ENCODE measurements at places on chromosomes 11 and 22.
A peak's percentile ranks its signal among the peaks of the same experiment; 100 is the strongest.

GRCh38 chr11:46308631-46309419 is 31.4 kb downstream of the CREB3L1 start:
- DNase-seq: no peak

- DNase-seq: no peak
These were observed 1.4 kb upstream of the PITPNM1 start for GRCh38 chr11:67506426-67507051.

GRCh38 chr11:19398273-19398672 is 157.5 kb upstream of the E2F8 start:
- DNase-seq: no peak

DNA sequence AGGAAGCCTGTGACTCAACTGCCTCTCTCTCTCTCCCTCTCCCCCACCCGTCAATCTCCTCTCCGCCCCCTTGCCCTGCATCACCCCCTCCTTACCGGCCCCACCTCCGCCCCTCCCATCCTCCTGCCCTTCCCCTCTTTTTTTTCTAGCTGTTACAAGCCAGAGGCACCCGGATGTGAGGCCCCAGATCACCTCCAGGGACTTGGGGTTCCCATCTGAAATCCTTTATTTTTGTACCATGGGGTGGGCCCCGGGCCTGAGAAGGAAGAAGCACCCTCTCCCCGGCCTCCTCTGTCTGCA is 10.8 kb downstream of the KCTD17 start:
- DNase-seq: no peak

GRCh38 chr11:73982595-73982989 is at the start of gene UCP2:
TSS of gene UCP2 (minus strand) at chr11:73982843. CDS start at chr11:73978378, 4,465 bp downstream.
- no peak for DNase-seq

- DNase-seq: no peak
These were observed 1532.5 kb upstream of the RAG2 start for GRCh38 chr11:38130514-38130913.

DNA sequence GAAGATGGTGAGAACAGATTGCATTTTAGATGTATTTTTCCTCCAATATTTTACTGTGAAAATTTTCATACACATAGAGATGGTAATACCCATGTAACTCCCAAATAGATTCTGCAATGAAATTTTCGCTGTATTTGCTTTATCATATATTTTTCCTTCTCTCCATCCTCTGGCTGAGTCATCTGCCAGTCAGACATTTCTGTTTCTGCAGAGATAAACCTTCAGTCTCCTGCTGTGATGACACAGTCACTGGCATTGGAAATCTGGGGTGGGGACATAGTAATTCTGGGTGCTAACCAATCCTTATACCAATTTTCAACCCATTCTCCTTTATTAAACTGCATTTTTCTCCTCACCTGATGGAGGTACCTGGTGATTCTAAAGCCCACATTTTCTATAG is 33.7 kb downstream of the SVIP start:
- DNase-seq: no peak

GRCh38 chr22:36937319-36938027 is 24.0 kb downstream of the CSF2RB start:
- no peak for DNase-seq

- DNase-seq: no peak
These were observed 31.0 kb upstream of the LIPT2 start for GRCh38 chr11:74524501-74524900.

DNA sequence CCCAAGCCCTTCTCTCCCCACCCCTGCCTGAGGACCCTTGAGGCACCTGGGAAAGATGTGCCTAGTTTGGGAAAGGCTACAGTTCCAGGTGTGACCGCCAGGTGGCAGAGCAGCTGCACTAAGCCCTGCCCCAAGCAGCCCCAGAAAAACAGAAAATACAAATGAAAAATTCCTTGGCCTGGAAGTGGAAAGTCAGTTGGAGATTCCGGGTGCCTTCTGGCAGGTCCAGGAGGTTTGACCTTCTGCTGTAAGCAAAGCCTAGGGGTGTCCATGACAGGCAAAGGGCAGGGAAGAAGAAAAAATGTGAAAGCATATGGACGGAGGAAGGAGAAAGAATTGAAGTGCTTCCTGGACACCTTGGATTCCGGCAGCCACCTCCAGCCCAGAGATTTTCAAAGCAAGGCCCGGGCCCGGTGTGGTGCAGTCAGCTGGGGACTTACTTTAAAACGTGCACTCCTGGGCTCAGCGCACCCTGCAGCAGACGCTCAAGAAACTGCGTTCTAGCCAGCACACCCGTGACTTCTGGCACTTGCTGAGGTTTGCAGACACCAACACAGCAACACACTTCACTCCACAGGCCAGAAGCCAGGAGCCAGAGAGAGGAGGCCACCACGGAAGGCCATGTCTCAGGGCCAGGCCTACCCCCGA is 37.3 kb upstream of the SLC22A12 start:
- DNase-seq: no peak

- no peak for DNase-seq
These were observed 3.7 kb upstream of the IGLL1 start for GRCh38 chr22:23583836-23584235.

DNA sequence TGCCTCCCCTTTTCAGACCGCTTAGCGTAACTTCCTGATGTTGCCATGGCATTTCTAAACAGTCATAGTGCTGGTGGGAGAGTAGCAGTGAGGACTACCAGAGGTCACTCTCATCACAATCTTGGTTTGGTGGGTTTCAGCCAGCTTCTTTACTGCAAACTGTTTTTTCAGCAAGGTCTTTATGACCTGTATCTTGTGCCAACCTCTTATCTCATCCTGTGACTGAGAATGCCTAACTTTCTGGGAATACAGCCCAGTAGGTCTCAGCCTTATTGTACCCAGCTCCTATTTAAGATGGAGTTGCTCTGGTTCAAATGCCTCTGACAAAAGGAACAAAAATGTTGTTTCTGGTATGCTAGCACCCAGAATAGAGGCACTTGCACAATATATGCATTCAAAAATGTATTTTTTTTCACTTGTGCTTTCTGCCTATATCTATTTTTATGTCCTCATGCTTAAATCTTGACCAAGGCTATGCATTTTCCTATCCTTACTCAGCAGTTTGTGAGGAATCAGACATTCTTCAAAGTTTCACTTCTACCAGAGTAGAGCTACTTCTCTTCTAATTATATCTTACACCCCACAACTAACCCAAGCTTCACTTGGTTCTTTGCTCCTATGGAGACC is 16.1 kb upstream of the OR51M1 start:
- DNase-seq: peak; percentile 58

GRCh38 chr11:75283391-75283931 is 42.9 kb downstream of the TPBGL start:
- DNase-seq: no peak

DNA sequence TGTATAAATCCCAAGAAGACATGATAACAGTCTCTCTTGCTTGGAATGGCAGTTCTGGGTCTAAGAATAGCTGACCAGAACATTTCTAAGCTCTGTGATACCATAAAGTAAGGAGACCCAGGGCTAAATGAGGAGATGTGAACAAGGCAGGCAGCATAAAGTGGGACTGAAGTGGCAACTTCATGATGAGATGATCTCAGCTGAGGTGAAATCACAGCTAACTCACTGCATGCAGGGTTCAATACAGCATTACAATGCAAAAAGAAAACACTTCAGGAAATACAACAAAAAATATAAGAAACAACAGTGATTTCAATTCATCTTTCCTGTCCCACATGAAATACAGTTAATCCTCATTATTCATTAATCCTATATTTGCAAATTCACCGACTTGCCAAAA is 44.6 kb downstream of the MRE11 start:
- DNase-seq: no peak

GRCh38 chr11:28491431-28491830 is 383.2 kb downstream of the METTL15 start:
- no peak for DNase-seq

DNA sequence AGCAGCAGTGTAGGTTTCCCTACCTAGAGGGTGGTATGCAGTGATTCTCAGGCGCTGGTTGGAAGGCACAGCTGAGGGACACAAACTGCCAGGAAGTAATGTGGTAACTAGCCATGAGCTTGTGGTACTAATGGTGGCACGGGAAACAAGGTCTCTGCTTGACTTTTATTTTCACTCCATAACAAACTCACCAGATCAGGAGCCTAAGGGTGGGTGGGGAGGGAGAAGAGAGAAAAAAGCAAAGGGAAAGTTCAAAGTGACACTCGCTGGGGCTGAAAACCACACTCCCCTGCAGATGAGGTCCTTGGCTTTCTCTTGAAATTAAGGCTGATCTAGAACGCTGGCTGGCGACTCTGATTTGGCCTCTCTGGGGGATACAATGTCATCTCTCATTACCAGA is 22.0 kb downstream of the TRAF6 start:
- DNase-seq: no peak

Measured in fibroblast of skin of left biceps (primary cell).